ENCODE measurements at places on chromosomes 12 and 14.

DNA sequence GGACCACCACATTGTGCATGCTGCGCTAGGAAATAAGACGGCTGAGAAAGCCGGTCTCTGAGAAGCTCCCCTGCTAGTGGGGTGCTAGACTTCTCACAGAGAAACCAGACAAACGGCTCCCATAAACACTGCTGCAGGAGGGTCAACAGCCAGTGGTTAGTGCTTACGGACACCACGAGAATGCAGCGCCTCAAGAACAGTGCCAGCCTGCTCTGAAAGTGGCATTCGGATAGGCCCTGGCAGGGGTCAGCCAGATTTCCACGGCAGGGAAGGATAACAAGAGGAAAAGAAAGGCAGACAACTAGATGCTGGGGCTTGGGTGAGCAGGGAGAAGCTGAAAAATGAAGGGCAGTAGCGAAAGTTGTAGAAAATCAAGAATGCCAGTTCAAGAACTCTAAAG, 26.4 kb downstream of the PPTC7 start:
- no peak for DNase-seq

GRCh38 chr12:131287938-131288764, 334.4 kb downstream of the ADGRD1 start:
- DNase-seq = no peak

DNA sequence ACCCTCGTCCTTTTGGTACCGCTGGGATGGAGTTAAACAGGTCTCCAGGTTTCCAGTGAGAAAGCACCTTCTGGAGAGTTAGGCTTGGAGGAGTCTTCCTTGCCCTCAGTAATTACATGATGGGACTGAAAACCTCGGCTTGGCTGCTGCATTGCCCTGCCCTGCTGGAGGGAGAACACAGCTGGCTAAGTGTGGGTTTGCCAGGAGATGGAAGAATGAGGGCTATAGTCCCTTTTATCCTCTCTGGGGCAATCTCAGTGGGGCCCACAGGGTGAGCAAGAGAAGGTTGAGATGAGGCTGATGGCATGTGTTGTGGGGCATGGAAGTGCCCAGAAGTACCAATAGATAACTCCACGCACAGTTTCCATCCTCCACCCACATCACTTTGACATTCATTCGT, 23.2 kb upstream of the MEG3 start:
- DNase-seq = no peak

DNA sequence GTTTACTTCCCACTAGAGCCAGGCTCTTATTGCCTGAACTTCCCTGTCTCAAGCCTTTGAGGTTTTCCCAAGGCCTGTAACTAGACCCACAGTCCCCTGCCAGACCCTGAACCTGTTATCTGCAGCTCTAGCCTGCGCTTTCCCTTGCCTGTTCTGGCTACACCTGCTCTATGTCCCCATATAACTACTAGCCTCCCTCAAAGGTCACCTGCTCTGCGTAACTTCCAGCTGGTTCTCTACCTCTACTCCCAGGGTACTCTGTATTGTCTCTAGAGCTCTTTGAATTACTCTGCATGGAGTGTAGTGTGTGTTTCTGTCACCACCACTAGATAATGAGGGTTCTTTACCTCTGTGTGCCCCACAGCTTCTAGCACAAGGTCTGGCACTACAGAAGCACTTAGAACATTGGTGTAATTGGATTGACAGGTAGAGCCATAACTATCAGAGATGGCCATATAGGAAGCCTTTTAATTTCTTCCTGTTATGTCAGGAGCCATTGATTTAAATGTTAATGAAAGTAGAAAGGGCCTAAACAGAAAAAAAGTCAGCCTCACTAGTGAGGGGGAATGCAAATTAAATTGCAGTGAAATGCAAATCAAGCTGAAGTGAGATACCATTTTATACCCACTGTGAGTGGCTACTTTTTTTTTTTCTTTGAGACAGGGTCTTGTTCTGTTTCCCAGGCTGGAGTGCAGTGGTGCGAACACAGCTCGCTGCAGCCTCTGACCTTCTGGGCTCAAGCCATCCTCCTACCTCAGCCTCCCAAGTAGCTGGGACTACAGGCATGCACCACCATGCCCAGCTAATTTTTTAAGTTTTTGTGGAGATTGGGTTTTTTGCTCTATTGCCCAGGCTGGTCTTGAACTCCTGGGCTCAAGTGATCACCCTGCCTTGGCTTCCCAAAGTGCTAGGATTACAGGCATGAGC, 47.8 kb downstream of the EID3 start:
- no peak for DNase-seq

DNA sequence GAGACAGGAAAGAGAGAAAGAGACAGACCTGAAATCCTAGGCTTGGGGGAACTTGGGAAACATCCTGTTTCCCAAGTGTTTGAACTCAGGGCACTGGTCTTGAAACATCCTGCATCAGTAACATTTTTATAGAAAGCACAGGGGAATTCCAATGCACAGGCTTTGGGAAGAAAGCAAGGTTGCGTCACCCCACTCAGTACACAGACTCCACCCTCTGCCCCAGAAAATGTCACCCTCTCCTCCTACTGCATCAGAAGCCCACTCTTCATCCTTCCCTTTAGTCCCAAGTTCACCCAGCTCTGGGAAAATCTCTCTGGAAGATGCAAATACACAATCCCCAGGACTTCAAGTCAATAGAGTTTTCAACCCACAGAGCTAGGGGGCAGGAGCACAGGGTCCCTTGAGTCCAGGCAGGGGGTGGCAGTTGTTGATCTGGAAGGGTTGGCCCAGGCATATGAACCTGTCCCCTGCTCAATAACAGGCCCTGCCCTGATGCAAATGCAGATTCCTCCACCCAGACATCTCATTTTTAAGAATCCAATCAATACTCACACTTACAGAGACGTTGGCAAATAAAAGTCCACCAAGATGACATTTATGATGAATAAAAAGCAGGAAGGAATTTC, 1.7 kb downstream of the RDH16 start:
- no peak for DNase-seq

- no peak for DNase-seq
These were observed 55.0 kb downstream of the EMP1 start for GRCh38 chr12:13251521-13251920.
